Fibroblast of skin of scalp (primary cell): ENCODE measurements at places on chromosomes 16 and 17.

DNA sequence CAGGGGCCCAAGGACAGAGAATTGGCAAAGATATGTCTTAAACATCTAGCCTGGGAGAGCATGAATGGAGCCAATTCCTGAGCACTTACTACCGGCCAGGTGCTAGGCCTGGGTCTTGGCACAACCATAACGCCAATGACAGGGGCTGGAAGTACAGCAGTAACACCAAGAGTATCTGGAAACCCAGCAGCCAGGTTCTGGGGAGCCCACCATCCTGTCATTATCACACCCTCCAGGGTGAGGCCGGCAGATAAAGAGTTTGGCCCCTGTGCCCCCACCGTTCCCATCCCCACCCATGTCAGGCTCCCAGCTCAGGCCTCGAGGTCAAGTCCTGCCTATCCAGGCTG, 508 bp upstream of the TMC8 start:
- DNase-seq, result no peak

DNA sequence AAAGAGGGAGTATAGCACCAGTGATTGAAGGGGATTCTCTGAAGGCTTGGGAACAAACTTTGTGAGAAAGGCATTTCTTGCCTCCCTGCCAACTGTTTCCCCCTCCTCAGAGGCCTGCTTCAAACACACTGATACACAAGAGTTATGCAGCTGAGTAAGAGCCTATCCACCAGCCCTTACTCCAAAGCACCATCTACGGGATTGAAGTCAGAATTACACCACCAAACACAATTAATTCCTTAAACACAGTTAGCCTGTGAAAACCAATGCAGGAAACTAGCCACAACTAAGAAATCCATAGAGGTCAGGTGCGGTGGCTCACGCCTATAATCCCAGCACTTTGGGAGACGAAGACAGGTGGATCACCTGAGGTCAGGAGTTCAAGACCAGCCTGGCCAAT, 138.3 kb downstream of the SHCBP1 start:
- no peak for DNase-seq

GRCh38 chr16:695355-696089, 5.3 kb upstream of the WDR24 start:
- DNase-seq, result no peak

GRCh38 chr17:17635126-17635525, 43.6 kb upstream of the PEMT start:
- DNase-seq, result no peak

GRCh38 chr17:77783991-77784820, 174.3 kb upstream of the TNRC6C start:
- DNase-seq, result no peak

GRCh38 chr17:50551433-50551815, 4.5 kb downstream of the SPATA20 start:
- no peak for DNase-seq

DNA sequence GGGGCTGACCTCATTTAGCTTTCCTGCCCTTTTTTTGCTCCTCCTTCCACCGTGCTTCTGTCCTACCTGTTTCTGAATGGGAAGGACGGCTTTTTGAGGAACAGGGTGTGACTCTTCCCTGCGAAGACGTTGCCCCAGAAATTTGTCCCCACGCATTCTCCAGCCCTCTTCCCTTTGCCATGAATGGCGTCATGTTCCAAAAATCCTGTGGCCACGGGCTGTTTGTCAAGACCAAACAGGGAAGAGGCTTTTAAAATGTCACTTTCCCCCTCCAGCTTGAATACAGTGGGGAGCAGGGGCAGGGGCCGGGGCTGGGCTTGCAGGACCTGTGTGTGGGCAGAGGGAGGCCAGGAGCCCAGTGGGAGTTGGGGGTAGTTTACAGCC, 13.9 kb downstream of the MPRIP start:
- DNase-seq, result peak; percentile 19

GRCh38 chr16:19700319-19700781, 17.7 kb downstream of the KNOP1 start:
- DNase-seq, result no peak

GRCh38 chr17:75511610-75512575, 3.4 kb downstream of the CASKIN2 start:
- no peak for DNase-seq

- DNase-seq, result no peak
Measured at GRCh38 chr16:17331991-17332390, 138.8 kb downstream of the XYLT1 start.

DNA sequence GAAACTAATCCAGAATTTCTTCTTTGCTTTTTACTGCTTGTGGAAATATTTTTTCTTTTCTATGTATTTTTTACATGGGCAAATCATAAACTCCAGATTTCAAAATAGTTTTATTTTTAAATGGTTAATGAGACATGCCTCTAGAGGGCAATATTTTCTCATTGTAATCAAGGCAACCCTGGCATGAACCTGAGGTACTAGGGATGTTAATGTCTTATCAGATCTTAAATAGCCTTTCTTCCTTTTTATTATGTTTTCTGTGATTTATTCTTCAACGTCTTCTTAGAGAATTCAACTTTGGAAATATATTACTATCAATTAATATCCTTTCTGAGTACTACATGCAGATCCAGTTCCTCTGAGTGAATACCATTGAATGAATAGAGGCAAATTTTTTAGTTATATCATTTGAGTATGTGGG, 324.7 kb downstream of the BCAS3 start:
- peak; percentile 54 for DNase-seq

GRCh38 chr16:8199390-8199789, 390.9 kb downstream of the TMEM114 start:
- no peak for DNase-seq

- no peak for DNase-seq
Measured at GRCh38 chr16:22770866-22771265, 43.1 kb upstream of the HS3ST2 start.

DNA sequence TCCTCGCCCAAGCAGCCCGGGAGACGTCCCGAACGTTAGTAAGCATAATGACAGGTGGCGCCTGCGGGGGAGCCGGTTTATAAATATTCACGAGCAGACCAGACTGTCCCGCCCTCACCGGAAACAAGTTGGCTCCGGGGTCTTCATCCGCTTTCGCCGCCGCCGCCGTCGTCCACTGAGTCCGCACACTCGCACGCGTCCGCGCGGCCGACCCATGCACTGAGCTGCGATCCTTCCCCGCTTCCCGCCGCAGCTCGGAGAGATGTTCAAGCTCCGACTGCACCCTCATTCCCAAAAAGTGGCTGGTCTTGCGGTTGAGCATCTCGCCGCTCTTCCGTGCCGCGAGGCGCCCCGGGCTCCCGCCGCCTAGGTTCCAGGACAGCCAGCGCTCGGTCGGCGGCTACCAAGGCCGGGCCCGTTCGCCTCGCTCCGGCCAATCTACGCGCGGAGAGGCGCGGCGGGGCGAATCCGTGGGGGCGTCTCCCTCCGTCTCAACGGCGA, 385 bp downstream of the CFAP119 start:
- no peak for DNase-seq

DNA sequence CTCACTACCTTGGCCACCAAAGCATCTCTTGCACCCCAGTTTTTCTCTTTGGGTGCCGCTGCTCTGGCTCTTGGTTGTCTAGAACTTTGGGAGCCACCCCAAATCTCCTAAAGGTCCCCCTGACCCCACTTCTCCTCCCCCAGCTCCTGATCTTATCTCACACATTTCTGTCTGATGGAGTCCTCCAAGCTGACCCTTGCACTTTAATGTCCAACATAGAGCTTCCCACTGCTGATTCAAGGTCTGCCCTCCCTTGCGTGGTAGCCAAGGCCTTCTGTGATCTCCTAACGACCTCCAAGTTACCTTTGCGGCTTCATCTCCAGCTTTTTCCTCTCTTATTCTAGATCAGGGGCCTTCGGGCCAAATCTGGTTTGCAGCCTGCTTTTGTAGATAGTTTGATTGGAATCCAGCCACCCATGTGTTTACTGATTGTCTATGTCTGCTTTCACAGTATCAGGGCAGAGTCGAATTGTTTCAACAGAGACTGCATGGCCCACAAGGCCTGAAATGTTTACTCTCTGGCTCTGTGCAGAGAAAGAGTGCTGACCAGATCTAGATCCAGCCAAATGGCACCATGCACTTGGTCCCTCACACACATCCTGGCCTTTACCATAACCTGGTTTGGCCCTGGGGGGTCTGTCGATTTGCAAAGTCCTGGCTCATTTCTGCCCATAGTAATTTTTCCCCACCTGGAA, 168.6 kb downstream of the HAPSTR1 start:
- DNase-seq, result no peak

- no peak for DNase-seq
Measured at GRCh38 chr17:57751348-57751971, 6.4 kb upstream of the CCDC182 start.

GRCh38 chr16:54283725-54284318, 2.8 kb downstream of the IRX3 start:
- peak; percentile 33 for DNase-seq

DNA sequence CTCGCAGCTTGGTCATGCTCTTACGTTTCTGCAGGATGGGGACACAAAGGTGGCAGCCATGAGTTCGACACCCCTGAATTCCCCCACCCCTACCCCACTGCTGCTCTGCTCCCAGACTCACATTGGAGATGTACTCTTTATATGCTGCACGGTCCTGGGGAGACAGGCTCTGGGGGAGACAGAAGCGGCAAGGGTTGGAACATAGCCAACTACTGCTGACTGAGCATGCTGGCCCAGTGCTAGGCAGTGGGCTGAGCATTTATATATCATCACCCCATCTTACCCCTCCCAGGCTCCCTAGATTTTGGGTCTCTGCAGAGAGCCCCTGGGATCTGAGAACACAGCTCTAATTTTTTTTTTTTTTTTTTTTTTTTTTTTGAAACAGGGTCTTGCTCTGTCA, 8.1 kb upstream of the ATXN7L3 start:
- no peak for DNase-seq

- peak; percentile 31 for DNase-seq
Measured at GRCh38 chr17:35568561-35568960, 7.9 kb upstream of the SLFN14 start.

- no peak for DNase-seq
Measured at GRCh38 chr16:55491691-55492090, 12.7 kb downstream of the MMP2 start.

GRCh38 chr16:22316411-22316811, 19.2 kb downstream of the POLR3E start:
- no peak for DNase-seq

DNA sequence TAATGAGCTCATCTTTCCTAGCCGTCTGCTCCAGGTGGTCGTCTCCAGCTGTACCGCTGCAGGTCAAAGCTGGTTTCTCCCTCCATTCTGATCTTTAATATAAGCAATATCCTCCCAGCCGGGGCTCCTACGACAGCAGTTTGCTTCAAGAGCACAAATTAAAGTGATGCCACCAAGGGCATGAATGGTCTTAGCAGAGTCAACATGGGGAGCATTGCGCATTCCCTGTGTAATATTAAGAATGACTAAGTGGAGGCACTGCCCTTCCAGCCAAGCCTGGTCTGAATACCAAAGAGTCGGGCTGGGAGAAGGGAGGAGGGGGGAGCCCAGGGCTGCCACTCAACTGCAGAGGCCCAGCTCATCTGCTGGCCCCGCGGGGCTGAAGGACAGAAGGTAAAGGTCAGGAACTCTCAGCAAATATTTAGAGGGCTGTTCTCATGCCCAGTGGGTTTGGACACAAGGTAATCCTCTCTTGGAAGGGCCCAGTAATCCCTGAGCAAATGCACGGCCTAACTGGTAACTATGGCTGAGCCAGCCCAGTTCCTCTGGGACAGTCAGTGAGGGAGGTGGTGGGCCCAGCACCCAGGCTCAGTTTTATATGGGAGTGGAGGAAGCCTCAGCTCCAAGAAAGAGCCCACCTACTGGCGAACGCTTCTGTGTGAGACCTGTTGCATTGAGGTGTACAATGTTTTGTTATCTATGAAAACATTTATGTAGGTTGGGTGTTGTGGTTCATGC, 121.2 kb downstream of the IRX3 start:
- no peak for DNase-seq

GRCh38 chr17:11823862-11824261, 173.4 kb downstream of the ZNF18 start:
- no peak for DNase-seq

DNA sequence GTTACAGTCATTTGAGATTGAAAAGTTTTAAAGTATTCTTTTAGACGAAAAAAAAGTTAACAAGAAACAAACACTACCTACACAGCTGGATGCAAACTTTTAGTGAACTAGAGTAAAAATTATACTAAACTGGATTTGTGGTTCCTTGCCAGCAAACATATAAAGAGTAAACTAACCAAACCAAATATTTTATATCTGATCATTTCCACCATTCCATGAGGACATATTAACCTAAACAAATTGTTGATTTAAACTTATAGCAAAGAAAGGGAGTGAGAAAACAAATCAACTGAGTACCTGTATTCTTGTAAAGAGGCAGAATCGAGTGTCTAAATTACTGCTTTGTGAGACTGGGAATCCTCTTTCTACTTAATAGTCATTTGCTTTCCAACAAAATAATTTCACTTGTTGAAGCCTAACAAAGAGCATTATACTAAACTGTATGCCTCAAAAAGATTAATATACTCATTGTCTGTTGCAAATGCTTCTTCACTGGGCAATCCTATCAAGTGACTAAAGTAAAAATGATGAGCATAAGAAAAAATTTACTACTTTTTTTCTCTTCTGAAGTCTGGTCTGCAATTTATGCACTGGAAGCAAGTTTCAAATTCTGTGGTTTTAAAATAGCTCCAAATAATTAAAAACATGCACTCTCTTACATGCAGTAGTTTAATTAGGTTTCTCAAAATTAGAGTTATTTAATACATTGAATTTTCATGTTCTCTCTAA, 37.5 kb downstream of the AKAP10 start:
- DNase-seq, result peak; percentile 5

GRCh38 chr16:48879223-48880122, 269.5 kb upstream of the N4BP1 start:
- DNase-seq, result no peak

DNA sequence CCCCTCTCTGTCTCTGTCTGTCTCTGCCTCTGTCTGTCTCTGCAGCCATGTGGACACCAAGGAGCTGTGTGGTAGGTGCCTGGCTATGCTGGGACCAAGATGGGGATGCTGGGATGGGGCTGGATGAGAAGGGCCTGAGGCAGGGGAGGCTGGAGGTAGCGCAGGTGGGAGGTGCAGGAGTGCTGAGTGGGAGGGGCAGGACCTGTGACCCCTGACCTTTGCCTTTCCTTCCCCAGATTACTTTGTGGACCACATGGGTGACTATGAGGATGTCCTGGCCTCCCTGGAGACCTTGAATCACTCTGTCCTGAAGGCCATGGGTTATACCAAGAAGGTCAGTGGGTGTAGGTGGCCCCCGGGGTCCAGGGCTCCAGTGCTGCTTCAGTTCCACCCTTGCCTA, 12.8 kb downstream of the NECAB2 start:
- DNase-seq, result no peak
